ENCODE measurements at places on chromosomes 13 and 19.

DNA sequence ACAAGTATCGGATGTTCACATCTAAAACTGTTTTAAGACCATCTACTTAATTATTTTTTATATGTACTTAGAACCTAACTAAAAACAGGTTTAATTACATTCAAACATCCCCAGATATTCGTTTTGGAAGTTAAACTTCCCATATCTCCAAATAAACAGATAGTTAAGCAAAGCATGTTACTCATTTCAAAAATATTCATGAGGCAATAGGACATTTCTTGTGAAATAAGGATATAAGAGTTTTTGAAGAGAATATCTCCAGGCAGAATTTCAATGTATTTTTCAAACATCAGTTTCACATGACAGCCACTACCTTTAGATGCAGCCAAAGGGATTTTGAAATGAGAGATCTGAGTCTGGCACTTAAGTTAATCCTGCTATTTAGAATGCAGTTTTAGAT is 697.5 kb downstream of the SLITRK1 start:
- no peak for DNase-seq

DNA sequence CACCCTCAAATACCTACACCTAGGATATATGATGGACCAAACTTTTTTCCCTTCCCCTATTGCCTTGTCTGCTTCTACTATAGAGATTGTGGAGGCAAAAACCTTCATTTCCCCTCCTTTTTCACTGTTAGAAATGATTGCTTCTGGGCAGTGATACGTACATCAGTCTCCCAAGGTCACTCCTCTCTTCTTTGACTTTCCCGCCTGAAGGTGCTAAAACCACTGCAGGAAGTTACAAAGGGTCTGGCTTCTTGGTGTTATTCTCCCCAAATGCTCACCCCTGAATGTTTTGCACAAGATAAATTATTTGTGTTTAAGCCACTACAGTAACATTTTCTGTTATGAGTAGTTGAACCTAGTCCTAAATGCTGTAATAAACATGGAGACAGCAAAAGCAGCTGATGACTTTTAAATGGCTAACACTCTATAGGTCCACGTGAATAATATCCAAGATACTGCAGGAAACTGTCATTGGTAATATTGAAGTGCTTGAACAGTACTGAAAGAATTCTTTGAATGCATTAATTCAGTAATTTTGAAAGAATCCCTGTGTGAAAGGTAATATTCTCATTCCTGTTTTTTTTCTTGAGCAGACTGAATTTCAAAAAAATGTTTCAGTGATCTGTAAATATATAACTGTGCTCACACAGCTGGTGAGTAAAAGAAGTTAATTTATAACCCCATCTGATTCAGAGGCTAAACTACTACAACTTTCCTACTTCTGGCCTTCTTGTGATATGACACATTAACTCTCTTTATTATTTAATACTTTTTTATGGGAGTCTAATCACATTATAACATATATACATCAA is 865.1 kb downstream of the EFNB2 start:
- no peak for DNase-seq

GRCh38 chr19:33872445-33873320 is 76.0 kb downstream of the KCTD15 start:
- no peak for DNase-seq

GRCh38 chr19:46755077-46755852 is 9.0 kb upstream of the STRN4 start:
- DNase-seq, result no peak

DNA sequence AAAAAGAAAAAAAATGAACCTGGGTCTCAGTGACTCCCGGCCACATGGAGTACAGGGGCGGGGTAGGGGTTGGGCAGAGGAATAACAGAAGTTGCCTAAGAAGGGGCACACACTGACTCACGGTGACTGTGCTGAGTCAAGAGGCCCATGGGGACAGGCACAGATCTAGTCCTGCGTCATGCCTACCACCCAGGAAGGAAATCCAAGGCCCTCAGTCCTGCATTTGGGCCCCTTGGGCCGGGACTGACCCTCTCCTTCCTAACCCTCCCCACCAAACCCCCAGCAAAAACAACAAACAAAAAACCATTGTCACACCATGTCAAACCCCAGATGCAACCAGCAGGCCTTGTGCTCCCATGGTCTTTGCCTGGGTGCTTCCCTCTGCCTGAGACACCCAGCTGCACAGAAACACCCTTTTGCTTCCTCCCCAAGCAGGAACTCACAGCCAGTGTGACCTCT is 9.6 kb upstream of the NOTCH3 start:
- DNase-seq, result no peak

- no peak for DNase-seq
These were observed 181.8 kb downstream of the COL4A1 start for GRCh38 chr13:110125157-110125556.

- DNase-seq, result no peak
These were observed 3.5 kb upstream of the DLEU7 start for GRCh38 chr13:50846861-50847475.

DNA sequence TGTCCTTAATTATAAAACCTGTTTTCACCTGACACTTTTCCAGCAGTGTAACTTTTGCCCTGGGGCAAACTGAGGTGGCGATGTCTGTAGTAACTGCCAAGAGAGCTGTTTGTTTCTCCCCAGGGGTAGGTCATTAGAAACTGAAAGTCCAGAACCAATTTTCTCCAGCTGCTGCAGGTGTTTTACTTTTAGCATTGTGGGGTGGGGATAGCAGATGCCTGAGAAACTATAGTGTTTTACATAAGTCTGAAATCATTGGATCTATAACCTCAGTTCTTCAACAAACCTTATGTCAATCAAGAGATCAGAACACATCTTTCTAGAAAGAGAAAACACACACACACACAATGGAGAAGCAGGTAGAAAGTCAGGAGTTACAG is 92.7 kb downstream of the LHFPL6 start:
- DNase-seq, result no peak

GRCh38 chr13:72166102-72166650 is 299.2 kb upstream of the DACH1 start:
- DNase-seq, result no peak

DNA sequence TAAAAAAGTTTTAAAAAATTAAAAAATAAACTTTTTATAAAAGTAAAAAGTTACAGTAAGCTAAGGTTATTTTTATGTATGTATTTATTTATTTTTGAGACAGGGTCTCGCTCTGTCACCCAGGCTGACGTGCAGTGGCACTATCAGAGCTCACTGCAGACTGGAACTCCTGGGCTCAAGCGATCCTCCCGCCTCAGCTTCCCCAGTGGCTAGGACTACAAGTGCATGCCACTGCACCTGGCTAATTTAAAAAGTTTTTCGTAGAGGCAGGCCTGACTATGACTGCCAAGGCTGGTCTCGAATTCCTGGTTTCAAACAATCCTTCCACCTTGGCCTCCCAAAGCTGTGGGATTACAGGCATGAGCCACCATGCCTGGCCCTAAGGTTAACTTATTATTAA is 64.1 kb downstream of the CDADC1 start:
- DNase-seq, result no peak

- no peak for DNase-seq
These were observed 3.0 kb downstream of the DZIP1 start for GRCh38 chr13:95641291-95642027.

GRCh38 chr19:48970139-48970766 is 5.1 kb downstream of the FTL start:
- DNase-seq, result no peak

- no peak for DNase-seq
These were observed 66.5 kb upstream of the USPL1 start for GRCh38 chr13:30551189-30551588.

- DNase-seq, result no peak
These were observed 8.3 kb upstream of the CDC42EP5 start for GRCh38 chr19:54481326-54481930.

DNA sequence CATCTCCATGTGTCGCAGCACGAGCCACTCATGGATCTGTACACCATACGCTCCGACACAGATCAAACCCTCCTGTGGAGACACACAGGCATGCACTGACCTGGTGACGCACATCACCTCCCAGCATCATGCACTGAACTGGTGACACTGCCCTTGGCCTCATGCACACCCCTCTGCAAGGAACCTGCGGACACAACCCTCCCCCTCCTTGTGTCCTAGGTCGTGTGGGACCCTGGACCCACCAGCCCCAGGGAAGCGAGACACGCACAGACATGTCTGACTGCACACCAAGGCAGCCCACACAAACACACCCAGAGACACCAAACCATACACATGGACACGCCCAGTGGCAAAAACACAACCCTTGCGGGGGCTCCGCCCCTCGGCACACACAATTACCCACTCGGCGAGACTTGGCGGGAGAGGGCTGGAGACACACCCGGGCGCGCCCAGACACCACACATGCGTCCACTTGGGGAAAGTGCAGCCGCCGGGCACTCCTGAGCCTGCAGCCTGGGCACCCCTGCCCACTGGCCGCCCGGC is 2.0 kb upstream of the KCNN4 start:
- no peak for DNase-seq

Measured in activated CD4-positive, alpha-beta T cell treated with anti-CD3 and anti-CD28 coated beads, Interleukin-2, amount 50 U/mL, for 1 hour (primary cell).